ENCODE measurements at places on chromosomes 1 and 21.
A peak's percentile ranks its signal among the peaks of the same experiment; 100 is the strongest.

DNA sequence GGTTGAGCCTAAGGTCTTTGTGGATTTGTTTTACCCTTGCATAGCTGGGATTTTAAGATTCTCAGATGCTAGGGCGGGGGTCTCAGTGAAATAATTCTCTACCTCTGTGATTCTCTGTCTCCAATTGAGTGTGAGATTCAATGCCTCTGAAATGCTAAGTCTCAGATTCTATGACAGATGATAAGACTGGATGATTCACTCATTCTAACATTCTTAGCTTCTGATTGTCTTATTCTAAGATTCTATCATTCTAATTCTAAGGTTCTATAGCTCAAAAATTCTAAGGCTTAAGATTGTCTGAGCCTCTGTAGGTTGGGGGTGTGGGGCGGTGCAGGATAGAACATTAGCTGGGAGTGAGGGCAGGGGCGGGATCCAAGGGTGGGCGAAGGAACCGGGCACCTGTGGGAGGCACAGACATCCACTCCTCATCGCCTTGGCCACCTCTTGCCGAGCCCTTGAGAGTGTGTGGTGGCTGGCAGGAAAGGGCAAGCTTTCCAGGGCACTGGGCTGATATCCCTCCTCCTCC, 29.5 kb downstream of the ADGRB2 start:
- no peak for DNase-seq

DNA sequence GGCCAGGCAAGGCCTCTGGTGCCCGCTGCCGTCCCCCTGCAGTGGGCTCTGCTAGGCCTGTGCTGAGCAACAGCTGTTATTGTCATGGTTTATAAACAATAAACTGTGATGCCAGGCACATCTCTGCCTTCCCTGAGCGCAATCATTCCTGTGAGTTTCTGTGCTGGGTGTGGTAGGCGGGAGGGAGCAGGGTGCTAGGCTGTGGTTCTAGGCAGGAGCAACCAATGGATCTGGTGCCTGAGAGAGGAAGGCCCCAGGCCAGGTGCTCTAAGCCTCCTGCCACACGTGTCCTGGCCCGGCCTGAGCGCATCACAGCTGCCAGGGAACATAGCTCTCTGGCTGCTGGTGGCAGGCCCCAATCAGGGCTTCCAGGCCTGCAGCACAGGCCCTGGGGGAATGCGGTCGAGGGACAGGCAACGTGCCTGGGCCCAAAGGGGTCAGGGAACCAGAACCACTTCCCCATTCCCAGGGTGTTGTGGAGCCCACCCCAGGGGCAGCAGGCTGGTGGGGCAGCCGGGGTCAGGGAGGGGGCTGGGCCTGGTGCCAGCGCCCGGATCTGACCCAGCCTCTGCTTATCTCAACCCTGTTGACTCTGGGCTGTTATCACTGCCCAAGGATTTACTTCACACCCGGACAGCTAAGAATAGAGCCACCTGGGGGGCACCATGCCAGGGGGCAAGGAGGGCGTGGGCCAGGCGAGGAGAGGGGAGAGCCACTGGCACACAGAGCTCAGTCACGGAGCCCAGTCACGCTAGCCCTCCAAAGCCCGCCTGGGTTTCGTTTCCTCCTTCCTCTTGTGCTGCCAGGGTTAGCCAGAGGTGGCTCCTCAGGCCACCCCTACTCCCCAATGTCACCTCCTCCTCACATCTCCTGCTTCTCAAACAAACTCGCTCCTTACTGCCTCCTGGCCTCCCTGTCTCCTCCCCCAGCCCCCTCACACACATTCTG, 11.5 kb downstream of the TRIM46 start:
- DNase-seq, result no peak

GRCh38 chr1:89382479-89382878, 18.6 kb downstream of the GBP6 start:
- no peak for DNase-seq

DNA sequence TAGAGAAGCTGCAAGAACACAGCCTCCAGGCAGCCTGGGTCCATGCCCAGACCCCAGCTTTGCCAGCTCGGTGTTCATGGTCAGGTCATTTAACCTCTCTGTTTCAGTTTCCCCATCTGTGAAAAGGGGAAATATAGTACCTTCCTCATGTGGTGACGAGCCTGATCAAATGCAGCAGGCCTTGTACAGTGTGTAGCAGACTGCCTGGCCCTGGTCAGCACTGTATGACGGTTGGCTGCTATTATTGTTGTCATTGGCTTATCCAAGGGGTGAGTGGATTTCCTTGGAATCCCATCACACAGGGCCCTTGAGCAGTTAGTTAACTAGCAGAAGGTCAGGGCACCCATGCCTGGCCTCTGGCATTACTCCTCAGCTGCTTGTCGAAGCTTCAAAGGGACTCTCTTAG, 6.6 kb upstream of the TMEM51 start:
- peak; percentile 35 for DNase-seq

DNA sequence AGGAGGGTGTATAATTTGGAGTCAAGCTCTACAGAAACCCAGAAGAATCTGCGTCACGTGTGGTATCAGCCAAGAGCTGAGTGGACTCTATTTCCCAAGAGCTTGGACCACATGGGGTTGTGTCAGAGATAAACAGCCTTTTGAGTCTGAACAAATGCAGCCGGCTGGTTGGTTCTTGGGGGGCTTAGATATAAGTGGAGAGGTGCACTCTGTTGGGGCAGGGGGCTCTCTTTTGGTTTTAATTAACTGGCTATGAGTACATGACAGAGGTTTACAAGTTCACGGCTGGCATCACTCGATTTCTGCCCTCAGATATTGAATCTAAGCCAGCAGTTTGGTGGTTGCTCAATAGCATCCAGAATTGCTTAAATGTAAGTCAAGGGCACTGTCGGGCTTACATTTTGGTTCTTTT, 501 bp upstream of the MRAP start:
- DNase-seq, result peak; percentile 32

- no peak for DNase-seq
Observed at GRCh38 chr21:16055014-16055413, 325.2 kb downstream of the USP25 start.

- DNase-seq, result no peak
Observed at GRCh38 chr1:169753549-169753948, 19.7 kb upstream of the SELE start.

DNA sequence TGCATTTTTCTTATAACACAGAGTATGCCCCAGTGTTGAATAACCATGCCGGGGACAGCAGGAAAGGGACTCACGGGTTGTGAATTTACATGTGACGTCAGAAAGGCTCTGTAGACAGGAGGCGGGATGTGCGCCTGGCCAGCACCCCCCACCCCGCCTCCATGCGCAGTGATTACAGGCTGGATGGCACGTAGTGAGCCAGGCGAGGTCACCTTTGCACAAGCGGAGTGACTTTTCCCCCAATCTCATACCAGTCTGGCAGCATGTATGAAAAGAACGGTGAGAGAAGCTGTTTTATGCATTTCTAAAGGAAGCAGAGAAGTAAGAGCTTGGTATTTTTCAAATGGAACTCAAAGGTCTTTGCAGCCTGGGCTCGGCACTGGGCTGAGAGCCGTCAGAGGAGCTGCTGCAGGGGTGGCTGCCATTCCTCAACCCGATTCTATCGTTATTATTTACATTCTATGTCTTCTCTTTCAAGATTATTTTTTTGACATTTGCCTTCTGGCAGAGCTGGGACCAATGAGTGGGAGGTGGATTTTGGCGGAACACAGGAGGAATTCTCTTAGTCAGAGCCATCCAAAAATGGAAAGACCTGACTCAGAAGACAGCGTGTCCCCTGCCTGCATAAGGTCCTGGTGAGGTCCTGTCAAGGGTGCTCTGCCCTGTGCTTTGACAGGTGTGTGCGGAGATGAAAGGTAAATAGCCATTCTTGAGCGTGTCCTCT, 115.6 kb upstream of the SLC45A1 start:
- DNase-seq, result peak; percentile 95

DNA sequence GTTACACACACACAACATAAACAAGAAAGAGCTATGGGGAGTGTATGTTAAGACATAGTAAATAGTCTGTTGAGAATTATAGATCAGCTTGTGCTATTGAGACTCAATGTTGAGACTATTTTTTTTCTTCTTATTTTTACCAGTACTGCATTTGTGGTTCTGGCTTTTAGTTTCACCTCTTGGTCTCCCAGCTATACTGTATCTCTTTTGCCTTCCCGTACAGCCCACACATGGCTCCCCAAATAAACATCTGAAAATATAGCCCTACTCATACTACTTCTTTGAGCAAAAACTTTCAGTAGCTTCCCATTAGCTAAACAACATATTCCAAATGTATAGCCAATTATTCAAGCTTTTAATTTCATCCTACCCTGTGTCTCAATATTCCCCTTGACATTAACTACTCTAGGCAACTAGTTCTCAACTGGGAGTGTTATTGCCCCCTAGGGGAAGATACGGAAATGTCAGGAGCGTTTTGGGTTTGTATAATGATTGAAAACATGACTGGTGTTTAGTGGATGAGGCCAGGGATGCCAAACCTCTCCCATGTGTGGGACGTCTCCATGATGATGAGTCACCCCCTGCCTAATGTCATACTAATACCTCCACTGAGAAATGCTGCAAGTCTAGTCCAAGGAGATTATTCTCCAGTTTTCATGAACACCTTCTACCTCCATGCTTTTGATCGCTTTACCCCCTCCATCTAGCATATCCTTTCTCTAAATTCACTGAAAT, 6.8 kb downstream of the RPE65 start:
- DNase-seq, result peak; percentile 67

GRCh38 chr1:53899206-53899628, 5.2 kb downstream of the DIO1 start:
- peak; percentile 81 for DNase-seq
